ENCODE measurements at places on chromosomes 11 and 22.

DNA sequence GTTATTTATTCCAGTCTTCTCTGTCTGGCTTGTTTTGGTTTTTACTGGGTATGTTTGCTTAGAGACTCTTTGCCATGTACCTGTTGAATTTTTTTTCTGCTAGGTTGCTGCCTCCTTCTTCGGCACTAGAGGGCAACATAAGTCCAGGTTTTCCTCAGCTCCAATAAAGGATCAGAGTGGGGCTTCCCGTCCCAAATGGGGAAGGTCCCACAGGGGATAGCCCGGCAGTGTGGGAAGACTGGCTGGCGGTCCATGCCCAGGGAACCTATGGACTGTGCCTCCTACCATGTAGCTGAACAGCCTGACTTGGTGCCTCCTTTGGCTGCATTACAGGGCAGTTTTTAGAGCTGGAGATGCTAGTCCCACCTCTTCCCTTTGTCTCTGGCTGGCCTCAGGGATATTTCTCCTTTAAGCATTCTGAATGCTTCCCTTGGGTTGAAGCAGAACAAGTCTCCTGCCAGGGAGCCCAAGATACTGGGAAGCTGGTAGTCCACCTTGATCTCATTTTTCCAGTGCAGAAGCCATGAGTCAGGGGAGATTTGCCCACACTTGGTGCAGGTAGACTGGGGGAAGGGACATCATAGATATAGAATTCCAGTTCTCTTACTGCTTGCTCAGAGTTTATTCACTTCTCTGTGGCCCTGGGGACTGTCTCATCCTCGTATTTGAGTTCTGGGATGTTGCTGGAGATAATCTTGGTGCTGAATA is 60.2 kb downstream of the BRD1 start:
- DNase-seq, result peak; percentile 82

GRCh38 chr22:39646398-39647063 is 76.0 kb downstream of the CACNA1I start:
- DNase-seq, result no peak

GRCh38 chr11:76699451-76700091 is 29.0 kb upstream of the LRRC32 start:
- no peak for DNase-seq

GRCh38 chr11:74327076-74327475 is 15.6 kb upstream of the P4HA3 start:
- no peak for DNase-seq

DNA sequence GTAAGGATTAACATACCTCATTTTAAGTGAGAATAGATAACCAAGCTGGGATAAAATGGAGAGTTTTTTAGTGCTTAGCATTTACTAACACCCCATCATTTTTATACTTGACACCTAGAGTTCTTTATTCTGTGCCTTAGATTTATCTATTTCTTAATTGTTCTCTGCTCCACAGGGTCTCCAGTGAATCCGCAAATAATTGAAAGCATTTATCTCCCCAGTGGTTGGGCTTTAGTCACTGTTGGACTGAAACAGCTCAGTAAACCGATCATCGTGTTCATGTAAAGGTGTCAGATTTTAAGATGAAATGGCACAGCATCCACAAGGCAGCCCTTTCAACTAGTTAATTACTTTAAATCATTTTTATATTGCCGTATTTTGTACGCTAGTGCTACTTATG is 17.8 kb upstream of the GRIA4 start:
- no peak for DNase-seq

- DNase-seq, result no peak
Observed at GRCh38 chr11:68442433-68442832, 18.1 kb upstream of the PPP6R3 start.

DNA sequence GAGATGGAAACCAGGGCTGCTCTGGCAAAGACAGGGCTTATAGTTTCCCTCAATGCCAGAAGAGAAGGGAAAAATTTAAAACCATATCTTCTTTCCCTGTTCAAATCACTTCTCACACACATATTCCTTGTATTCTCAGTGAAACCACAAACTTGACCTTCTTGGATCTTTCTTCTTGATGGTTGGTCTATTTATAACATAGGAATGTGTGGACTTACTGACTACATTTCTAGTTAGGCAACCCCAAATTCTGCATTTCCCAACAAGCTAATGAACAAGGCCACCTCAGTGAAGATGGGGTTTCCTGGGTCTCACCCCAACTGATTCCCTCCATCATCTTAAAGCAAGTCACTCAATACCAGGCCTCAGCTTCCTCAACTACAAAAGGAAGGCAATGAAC is 3.8 kb upstream of the QSER1 start:
- no peak for DNase-seq

DNA sequence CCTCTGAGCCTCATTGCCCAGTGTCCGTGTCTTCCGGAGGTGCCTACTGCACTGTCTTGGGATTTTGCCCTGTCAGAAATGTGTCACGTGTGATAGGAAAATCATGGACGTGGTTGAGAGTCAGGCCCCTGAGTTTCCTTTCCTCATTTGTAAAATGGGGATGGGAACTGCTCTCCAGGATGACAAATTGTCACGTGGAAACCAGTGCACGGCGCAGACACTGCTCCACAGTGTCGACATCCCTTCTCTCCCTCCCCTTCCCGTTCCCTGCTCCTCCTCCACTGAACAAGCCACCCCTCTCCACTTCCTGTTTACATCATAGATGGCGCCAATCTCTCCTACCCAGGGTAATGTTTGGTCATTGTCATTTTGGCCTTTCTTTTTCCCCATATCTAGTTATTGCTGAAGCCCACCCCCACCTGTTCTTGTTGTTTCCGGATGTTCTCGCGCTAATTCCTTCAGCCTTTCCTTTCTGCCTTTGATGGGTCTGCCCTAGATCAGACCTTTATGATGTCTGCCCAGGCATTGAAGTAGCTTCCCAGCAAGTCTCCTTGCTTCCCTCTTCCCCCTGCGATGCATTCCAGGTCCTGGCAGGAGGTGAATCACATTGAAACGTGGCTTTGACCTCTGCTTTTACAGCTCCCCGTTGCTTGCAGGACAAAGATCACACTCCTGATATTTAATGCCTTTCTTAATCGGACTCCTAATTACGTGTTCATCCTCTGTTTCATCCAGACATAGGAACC is 91.8 kb downstream of the TBC1D22A start:
- DNase-seq, result no peak

- peak; percentile 29 for DNase-seq
Observed at GRCh38 chr22:29224121-29224858, 18.6 kb downstream of the EMID1 start.

- no peak for DNase-seq
Observed at GRCh38 chr11:74471668-74472429, 4.5 kb upstream of the KCNE3 start.

- DNase-seq, result no peak
Observed at GRCh38 chr11:105344938-105345337, 205.4 kb upstream of the CARD18 start.

GRCh38 chr11:17479284-17480214 is 2.9 kb upstream of the ABCC8 start:
- DNase-seq, result peak; percentile 79

DNA sequence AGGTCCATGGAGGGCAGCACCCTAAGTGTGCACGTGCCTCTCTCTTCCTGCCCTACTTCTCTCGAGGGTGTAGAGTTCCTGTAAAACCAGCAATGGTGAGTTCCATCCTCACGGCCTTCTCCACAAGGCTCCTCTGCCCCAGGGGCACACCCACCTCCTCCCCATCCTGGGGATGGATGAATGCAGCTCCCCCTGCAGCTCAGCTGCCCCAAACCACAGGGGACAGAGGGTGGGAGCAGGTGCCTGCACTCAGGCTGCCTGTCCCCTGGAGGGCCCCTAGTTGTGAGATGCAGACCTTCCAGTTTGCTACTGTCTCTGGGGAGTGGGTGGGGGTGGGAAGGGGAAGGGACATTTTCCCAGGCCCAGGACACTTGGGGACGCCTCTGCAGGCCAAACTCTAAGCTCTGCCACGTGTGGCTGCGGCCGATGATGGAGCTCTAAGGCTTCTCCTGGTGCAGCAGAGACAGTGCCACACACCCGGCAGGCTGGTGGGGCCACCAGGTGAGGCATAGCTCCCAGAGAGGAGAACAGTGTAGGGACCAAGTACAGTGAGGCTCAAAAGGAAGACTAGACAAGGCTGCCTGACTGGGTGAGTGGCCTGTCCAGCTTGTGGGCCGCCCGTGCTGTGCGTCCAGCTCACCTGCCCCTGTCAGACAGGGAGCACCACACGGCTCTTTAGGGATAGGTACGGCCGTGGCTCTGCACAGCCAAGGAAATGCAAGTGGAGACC is 540.9 kb downstream of the TBC1D22A start:
- peak; percentile 8 for DNase-seq

GRCh38 chr11:65551572-65552387 is 6.4 kb downstream of the LTBP3 start:
- peak; percentile 76 for DNase-seq

- DNase-seq, result no peak
Observed at GRCh38 chr11:72039856-72040401, 40.4 kb downstream of the NUMA1 start.

DNA sequence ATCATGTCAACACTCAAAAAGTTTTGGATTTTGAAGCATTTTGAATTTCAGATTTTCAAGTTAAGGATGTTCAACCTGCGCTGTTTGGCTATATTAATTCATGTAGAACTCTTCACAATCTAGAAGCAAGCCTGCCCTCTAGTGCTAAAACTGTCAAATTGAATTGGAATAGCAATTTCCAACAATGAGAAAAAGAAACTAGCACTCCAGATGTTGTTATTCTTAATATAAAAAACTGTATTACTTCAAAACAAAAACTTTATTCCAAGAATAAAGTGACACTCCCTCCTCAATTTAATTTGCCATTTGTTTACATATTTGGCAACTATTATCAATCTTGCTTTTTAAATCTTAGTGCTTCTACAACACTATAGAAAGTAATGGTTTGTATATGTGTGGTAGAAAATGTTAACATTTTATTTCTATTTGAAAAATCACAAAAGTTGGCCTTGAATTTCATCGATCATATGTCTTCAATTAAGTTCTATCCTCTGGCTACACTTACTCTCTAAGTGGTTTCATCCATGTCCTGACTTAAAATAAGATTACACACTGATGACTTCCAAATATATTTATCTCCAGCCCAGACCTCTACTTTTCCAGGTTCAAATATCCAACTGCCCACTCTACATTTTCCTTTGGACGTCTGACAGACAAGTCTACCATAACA is 36.6 kb downstream of the DCUN1D5 start:
- peak; percentile 24 for DNase-seq

- no peak for DNase-seq
Observed at GRCh38 chr22:31328544-31328960, 17.6 kb downstream of the PATZ1 start.

- DNase-seq, result no peak
Observed at GRCh38 chr22:49576241-49577141, 251.2 kb downstream of the BRD1 start.

DNA sequence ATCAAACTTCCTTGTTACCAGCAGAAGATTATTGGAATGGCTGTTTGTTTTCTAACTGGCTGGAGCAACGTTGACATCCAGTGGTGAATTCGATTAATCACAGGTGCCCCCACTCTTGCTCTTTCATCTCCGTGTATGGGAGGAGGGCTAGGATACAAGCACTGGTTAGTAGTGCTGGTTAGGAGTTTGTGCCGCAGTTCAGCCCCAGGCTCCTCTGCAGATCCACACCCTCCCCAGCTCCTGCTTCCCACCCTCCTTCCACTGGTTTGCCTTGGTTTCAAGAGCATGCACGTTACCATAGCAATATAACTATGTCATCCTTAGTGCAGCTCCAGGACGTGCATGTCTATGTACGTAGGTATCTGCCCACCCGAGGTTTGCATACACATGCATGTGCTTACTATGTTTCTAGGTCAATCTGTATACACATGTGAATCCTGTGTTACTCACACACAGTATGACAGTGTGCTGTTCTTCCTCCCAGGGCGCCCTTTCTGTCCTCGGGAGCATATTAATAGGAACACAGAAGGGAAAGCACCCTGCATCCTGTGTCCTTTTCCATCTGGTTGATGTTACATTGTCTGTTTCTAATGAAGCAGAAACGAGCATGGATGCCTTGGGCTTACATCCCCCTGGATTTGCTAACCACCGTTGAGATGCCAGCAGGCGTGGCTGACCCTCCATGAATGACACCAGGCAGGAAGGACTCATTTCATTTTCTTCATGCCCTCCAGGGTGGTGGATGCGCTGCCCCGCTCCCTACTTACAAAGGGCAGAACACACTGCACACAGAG is 539.3 kb downstream of the OPCML start:
- DNase-seq, result no peak

DNA sequence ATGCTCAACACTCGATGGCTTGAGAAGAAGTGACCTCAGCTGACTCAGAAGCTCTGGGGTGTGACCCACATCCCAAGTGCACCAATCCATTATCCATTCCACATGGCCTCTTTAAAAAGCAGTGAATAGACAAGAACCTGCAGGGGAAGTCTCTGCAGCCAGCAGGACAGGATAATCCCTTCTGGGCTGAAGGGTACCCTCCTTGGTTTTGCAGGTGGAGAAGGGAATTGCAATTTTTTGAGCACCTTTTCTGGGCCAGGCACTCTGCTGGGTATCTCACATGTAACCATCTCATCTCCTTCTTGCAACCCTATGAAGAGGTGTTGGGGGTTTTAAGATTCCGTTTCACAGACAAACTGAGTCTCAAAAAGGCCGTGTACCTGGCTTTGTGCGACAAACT is 76.6 kb downstream of the MYO18B start:
- no peak for DNase-seq

DNA sequence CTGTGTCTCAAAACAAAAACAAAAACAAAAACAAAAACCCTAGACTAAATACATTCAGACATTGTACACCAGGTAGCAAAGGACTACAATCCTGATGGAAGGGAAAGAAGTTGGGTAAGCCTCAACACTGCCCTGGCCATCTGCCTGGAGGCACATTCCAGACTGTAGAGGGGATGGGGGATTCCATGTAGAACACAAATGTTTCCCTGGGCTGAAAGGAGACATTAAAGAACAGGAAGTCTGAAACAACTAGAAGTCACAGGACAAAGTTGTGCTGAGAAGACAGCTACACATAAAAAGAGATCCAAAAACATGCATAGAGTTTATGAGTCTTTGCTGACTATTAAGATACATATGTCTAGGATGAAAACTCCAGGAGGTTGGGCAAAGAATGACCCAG is 83.9 kb downstream of the RRAS2 start:
- no peak for DNase-seq

DNA sequence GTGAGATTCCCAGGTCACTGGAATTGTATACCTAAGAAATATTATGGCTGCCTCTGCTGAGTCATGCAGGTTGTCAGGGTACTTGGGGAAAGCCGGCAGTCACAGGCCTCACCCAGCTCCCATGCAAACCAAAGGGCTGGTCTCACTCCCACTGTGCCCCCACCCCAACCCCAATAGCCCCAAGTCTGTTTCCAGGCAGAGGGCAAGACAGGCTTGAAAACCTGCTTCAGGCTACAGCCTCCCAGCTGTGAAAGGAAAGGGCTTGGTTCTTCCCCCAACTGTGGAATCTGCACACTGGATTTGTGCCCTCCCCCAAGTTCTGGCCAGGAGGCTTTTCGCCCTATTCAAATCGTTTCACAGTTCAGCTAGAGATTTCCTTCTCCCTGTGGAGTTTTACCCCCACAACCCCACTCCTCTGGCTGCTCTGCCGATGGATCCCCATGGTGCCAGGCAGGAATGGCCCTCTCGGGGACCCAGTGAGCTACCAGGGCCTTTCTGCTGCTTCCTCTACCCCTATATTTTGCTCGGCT is 37.0 kb upstream of the ABTB2 start:
- no peak for DNase-seq
